ENCODE measurements at places on chromosomes 11 and 22.
A peak's percentile ranks its signal among the peaks of the same experiment; 100 is the strongest.

GRCh38 chr11:67354075-67355022 lies 1.0 kb upstream of the POLD4 start:
- no peak for DNase-seq

DNA sequence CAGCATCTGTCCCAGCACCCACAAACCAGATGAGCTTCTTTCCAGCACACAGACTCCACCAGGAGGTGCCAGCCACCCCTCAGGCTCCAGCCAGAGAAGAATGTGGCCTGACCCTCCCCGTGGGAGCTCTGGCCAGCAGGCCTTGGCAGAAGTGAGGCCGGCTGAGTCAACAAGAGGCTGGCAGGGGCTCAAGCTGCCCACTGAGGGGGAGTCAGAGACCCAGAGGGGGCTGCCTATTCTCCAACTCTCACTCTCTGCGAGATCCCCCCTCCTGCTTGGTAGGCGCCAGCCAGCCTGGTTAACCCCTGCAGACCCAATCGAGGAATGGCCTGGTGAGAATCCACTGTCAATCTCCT lies 10.6 kb upstream of the CDC42EP1 start:
- DNase-seq, result peak; percentile 38

GRCh38 chr11:95792200-95792599 lies 1.9 kb downstream of the CEP57 start:
- DNase-seq, result no peak

GRCh38 chr11:35746356-35747153 lies 84.0 kb downstream of the TRIM44 start:
- DNase-seq, result no peak

GRCh38 chr11:43699870-43700269 lies 19.3 kb downstream of the HSD17B12 start:
- no peak for DNase-seq

DNA sequence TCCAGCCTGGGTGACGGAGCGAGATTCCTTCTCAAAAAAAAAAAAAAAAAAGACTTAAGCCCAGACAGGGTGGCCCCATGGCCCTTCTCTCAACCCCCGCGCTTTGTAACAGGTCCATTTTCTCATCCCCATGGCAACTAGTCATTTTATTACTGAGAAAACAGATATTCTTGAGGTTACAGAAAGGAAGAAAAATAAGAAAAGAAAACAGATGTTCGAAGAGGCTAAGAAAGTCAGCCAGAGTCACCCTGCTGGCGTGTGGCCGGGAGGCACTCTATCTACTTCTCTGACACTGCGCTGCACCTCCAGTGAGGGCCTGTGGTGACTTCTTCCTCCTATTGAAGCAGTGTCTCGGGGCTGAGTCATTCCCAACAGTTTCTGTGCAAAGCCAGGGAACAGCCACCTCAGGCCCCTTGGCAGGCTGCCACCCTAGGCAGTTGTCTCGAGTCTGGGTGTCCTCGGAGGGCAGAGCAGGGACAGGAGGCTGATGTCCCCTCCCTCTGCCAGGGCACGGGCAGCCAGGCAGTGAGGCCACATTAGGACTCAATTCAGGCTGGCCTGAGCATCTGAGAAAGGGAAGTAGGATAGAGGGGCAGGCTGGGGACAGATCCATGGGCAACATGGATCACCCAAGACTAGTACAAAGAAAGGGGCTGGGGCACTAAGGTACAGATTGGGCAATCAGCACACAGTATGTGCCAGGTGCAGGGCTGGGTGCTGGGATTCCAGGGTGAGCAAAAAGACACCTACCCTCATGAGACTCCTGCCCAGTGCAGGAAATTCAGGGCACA lies 16.4 kb upstream of the SYVN1 start:
- no peak for DNase-seq

DNA sequence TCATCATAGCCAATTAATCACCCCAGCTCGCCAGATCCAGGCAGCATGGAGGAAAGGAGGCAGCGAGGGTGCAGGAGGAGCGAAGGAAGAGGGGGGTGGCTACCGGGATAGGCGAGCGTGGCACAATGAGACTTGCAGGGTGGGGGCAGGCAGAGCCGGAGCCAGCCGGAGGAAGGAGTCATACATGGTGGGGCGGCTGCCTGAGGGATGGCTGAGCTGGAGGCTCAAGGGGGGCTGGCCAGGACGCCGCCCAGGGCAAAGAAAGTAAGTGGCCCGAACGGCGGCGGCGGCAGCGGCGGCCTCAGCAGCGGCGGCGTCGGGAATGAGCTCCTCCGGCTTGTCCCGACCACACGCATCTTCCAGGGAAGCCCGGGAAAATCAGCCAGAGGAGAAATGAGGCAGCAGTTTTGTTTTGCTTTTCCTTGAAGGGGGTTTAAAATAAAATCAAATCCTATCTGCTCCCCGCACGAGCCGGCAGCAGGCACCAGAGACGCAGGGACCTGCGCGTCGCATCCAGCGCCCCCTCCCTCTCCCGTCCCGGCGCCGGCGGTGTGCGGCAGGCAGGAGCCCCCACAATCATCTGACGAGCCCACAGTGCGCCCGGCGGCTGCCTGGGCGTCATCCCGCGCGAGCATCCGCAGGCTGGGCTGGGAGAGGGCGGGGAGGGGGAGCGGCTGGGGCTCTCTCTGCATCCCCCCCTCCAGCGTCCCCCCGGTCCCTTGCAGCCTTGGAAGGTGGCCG lies 263.6 kb downstream of the CTTN start:
- peak; percentile 85 for DNase-seq

GRCh38 chr11:30412509-30412908 lies 89.6 kb downstream of the ARL14EP start:
- no peak for DNase-seq

GRCh38 chr11:104916442-104916841 lies 18.2 kb upstream of the CASP12 start:
- DNase-seq, result no peak

DNA sequence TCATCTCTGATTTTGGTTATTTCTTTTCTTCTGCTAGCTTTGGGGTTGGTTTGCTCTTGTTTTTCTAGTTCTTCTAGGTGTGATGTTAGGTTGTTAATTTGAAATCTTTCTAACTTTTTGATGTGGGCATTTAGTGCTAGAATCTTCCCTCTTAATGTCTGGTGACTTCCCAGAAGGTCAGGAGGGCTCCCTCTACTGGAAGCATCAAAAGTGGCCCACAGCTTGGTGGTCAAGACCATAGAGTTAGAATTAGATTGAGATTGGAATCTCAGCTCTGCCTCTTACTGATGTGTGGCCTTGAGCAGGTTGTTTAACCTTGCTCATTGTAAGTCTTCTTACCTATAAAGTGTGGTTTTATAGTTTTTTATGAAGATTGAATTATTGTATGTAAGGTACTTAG lies 99.3 kb downstream of the FDX1 start:
- no peak for DNase-seq
